ENCODE measurements at places on chromosomes 4 and X. TPM values are rescaled to one million over a fixed set of nuclear protein-coding genes. Genes with fewer than 3 reads are reported as not detected.
A peak's percentile ranks its signal among the peaks of the same experiment; 100 is the strongest.

- H3K4me1 ChIP-seq: no peaks in the 10 kb centered on the region
- no peak overlapping the region for H3K4me3 ChIP-seq
- DNase-seq: no peak
- H3K27me3 ChIP-seq: no peaks in the 10 kb centered on the region
- no peak overlapping the region for H3K27ac ChIP-seq
Measured at GRCh38 chr4:10727140-10727880, 42.7 kb upstream of the CLNK start.

The SPATA18 gene
- total RNA-seq: 12.5 TPM

The TMPRSS11F gene
- total RNA-seq: not detected

DNA sequence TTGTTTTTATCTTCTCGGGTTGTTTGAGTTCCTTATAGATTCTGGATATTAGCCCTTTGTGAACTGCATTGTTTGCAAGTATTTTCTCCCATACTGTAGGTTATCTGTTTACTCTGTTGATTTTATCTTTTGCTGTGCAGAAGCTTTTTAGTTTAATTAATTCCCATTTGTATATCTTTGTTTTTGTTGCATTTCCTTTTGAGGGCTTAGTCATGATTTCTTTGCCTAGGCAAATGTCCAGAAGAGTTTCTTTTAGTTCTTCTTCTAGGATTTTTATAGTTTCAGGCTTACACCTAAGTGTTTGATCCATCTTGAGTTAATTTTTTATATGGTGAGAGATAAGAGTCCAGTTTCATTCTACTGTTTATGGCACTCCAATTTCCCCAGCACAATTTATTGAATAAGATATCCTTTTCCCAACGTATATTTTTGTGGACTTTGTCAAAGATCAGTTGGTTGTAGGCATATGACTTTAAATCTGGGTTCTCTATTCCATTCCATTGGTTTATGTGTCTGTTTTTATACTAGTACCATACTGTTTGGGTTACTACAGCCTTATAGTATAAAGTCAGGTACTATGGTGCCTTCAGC lies 54.3 kb downstream of the EGF start:
- H3K27me3 ChIP-seq: no peaks in the 10 kb centered on the region
- H3K4me1 ChIP-seq: no peaks in the 10 kb centered on the region
- no peak for DNase-seq
- H3K36me3 ChIP-seq: no peaks in the 10 kb centered on the region
- no peak overlapping the region for H3K27ac ChIP-seq
- no peak overlapping the region for H3K4me3 ChIP-seq

The PRDM8 gene
- total RNA-seq: 4.8 TPM

The SMIM10L2A gene
- 1.0 TPM for total RNA-seq

GRCh38 chrX:53039236-53039635 lies 9.4 kb upstream of the GPR173 start:
- DNase-seq: no peak
- no peaks in the 10 kb centered on the region for H3K4me1 ChIP-seq
- H3K36me3 ChIP-seq: no peaks in the 10 kb centered on the region
- H3K27me3 ChIP-seq: no peaks in the 10 kb centered on the region
- H3K4me3 ChIP-seq: no peak overlapping the region
- no peak overlapping the region for H3K27ac ChIP-seq

The FGFBP2 gene
- total RNA-seq: 0.84 TPM

DNA sequence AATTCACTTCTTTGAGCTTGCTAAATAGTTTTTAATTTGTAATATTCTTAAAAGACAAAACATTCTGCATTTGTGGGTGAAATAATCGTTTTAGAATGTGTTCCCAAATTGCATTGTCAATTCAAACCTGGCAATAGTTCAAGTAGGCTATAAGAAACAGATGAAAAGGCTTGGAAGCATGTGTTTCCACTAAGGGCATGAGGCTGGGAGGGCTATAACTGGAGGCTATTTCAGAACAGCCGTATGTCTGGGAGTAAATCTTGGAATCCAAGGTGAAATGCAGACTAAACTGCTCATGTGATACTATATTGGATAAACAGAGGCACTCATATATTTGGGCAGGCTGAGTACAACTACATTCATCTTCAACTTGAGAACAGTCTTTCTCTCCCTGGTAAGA lies 117.4 kb upstream of the GRPR start:
- no peak overlapping the region for H3K27ac ChIP-seq
- DNase-seq: no peak
- no peaks in the 10 kb centered on the region for H3K4me1 ChIP-seq

The FAM9B gene
- total RNA-seq: not detected

- H3K4me1 ChIP-seq: no peaks in the 10 kb centered on the region
- H3K27me3 ChIP-seq: no peaks in the 10 kb centered on the region
- no peak overlapping the region for H3K27ac ChIP-seq
- no peak overlapping the region for H3K4me3 ChIP-seq
Measured at GRCh38 chrX:105018865-105019264, 201.6 kb downstream of the TEX13A start.

DNA sequence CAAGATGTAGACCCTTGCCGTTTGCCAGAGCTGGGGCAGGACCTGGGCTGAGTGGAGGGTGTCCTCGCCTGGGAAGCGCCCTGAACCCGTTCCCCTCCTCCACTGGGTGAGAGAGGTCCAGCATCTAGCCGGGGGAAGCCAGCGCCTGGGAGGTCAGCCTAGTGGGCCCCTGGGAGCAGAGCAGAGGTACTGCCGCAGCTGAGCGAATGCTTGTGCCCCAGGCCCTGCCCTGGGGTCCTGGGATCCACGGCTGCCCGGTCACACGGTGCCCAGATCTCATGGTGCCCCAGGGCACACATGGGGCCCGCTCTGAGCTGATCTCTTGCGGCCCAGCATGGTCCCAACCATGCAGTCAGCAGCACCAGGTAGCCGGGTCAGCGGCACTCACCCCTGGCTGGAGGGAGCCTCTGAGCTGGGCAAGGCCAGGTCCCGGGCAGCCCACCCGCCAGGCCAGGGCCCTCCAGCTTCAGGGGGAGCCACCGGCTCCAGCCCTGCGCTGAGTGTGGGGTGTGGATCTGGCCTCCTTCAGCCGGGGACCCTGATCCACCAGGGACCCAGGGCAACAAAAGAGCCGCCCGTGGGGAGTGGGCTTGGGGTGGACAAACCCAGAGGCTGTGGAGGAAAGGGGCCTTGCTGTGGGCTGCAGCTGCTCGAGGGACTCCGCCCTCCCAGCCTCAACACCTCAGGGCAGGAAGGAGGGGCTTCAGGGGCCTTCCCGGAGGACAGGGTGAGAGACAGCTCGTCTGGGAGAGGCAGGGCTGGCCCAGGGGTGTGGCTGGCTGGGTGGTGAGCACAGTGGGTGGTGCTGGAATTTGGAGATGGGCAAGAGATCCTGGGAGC lies 4.1 kb upstream of the CPLX1 start:
- H3K27ac ChIP-seq: no peak overlapping the region
- no peaks in the 10 kb centered on the region for H3K27me3 ChIP-seq
- H3K4me1 ChIP-seq: no peaks in the 10 kb centered on the region
- no peaks in the 10 kb centered on the region for H3K36me3 ChIP-seq
- peak; percentile 69 for DNase-seq
- H3K4me3 ChIP-seq: no peak overlapping the region

The HSFX2 gene
- not detected for total RNA-seq

- H3K4me1 ChIP-seq: no peaks in the 10 kb centered on the region
- no peak overlapping the region for H3K4me3 ChIP-seq
Measured at GRCh38 chr4:125770814-125771398, 456.2 kb downstream of the FAT4 start.

The ENPEP gene
- 4.8 TPM for total RNA-seq

DNA sequence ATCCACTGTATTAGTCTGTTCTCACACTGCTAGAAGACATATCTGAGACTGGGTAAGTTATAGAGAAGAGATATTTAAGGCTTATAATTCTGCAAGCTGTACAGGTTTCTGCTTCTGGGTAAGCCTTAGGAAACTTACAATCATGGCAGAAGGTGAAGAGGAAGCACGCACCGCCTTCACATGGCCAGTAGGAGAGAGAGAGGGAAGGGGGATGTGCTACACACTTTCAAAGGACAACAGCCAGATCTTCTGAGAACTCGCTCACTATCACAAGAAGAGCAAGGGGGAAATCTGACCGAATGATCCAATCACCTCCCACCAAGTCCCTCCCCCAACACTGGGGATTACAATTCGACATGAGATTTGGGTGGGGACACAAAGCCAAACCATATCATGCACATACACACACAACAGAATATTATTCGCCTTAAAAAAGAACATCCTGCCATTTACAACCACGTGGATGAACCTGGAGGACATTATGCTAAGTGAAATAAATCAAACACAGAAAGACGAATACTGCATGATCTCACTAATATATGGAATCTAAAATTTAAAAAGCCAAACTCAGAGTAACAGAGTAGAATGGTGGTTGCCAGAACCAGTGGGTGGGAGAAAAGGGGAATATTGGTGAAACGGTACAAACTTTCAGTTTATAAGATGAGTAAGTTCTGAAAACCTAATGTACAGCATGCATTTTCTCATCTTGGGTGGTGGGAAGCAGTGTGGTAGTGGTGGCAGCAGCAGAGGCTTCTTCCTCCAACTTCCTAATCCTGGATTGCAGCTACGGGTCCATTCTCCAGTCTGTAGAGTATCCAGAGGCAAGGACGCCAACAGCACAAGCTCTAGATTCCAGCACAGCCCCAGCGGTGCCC lies 12.8 kb downstream of the FRYL start:
- H3K27ac ChIP-seq: no peak overlapping the region
- DNase-seq: no peak
- H3K4me3 ChIP-seq: no peak overlapping the region
- H3K4me1 ChIP-seq: peaks cover 3% of the 10 kb centered on the region
- H3K27me3 ChIP-seq: no peaks in the 10 kb centered on the region
- no peaks in the 10 kb centered on the region for H3K36me3 ChIP-seq

The GAGE12G gene
- total RNA-seq: not detected

The TMPRSS11D gene
- not detected for total RNA-seq

The XAGE1A gene
- total RNA-seq: not detected

DNA sequence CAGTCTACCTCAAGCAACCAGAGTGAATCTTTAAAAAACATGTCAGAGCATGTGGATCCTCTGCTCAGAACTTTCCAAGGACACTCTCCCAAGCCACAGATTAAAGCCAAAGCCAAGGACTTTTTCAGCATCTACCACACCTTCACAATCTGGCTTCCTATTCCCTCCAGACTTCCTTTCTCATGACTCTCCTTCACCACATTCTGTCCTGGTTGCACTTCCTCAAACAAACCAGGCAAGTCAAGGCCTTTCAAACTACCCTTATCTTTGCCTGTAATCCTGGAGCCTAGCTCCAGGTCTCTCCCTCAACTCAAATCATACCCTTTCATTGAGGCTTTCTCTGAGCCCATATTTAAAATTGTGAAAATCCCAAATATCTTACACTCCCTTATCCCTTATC lies 191.6 kb upstream of the GALNTL6 start:
- no peak overlapping the region for H3K4me3 ChIP-seq
- no peaks in the 10 kb centered on the region for H3K36me3 ChIP-seq
- H3K27me3 ChIP-seq: no peaks in the 10 kb centered on the region
- no peak for DNase-seq
- no peaks in the 10 kb centered on the region for H3K4me1 ChIP-seq

- no peak for DNase-seq
- no peaks in the 10 kb centered on the region for H3K27me3 ChIP-seq
- H3K27ac ChIP-seq: no peak overlapping the region
- no peaks in the 10 kb centered on the region for H3K36me3 ChIP-seq
Measured at GRCh38 chr4:185878633-185879032, 66.6 kb upstream of the SORBS2 start.

DNA sequence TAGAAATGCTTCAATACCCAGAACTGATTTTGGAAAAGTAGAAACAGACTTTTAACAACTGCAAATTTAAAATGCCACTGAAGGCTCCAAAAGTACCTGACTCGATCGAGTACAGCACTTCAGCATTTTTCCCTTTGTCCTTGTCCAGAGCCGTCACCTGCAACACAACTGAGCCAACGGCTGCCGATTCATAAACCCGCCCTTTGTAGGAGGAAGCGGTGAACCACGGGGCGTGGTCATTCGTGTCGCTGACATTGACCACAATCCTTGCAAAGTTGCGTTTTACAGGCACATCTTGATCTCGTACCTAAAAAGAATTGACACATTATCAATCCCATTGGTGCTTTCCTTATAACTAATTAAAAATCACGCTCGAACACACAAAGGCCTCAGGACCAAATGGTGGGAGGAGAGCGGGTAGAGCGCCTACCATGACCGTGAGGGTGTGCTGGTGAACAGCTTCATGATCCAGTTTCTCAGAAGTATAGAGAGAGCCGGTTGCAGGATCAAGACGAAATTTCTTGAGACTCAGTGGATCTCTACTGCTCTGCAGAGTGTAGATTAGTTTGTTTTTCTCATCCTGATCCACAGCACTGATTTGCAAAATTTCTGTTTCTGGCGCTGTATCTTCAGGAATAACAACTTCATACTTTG lies 72.8 kb upstream of the MTNR1A start:
- H3K4me3 ChIP-seq: no peak overlapping the region
- H3K27ac ChIP-seq: no peak overlapping the region
- no peaks in the 10 kb centered on the region for H3K27me3 ChIP-seq
- peaks cover 5% of the 10 kb centered on the region for H3K36me3 ChIP-seq
- H3K4me1 ChIP-seq: peaks cover 1% of the 10 kb centered on the region

- no peak overlapping the region for H3K4me3 ChIP-seq
- no peak overlapping the region for H3K27ac ChIP-seq
- H3K27me3 ChIP-seq: no peaks in the 10 kb centered on the region
- no peak for DNase-seq
- no peaks in the 10 kb centered on the region for H3K36me3 ChIP-seq
Measured at GRCh38 chrX:109840585-109840984, 107.5 kb upstream of the ACSL4 start.

DNA sequence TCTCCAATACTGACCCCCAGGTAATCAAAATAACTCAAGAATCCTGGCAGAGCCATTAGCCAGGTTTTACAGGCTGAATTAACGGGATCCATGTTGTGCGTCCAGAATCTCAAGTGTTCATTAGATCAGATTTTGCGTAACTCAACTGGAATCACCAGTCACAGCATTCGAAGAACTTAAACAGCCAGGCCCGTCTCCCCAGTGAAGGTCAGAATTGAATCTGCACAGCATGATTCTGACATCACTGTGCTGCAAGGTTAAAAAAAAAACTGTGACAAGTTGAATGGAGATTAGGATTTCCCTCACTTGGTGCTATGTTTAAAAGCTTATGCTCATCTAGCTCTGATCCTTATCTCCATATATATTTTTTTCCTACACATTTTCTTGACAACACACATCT lies 96.1 kb downstream of the ANOS1 start:
- no peaks in the 10 kb centered on the region for H3K4me1 ChIP-seq
- no peak for DNase-seq
- H3K4me3 ChIP-seq: no peak overlapping the region
- H3K27me3 ChIP-seq: no peaks in the 10 kb centered on the region
- no peaks in the 10 kb centered on the region for H3K36me3 ChIP-seq

DNA sequence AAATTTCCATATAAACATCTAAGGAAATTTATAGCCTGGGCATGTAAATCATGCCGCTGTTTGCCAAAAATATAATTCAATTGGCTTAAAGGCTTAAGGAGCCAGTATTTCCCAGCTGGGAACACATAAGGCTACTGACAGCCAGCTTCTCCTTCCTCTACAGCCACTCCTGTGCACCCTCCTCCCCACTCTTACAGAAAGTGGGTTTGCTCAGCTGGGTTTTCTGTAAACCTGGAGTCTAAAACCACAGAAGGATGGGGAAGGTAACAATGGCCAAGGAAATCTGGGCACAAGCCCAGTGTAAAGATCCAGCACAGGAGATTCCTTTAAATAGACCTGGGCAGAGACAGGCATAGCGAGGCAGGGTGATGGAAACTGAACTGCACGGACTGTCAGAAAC lies 18.5 kb downstream of the ACSL1 start:
- H3K27ac ChIP-seq: no peak overlapping the region
- peaks cover 8% of the 10 kb centered on the region for H3K4me1 ChIP-seq
- H3K27me3 ChIP-seq: no peaks in the 10 kb centered on the region

The PROM1 gene
- total RNA-seq: 28.9 TPM

All from aorta (tissue), 5 donors.